Bronchial epithelial cell (primary cell): ENCODE measurements at places on chromosomes 6 and 20. TPM values are rescaled to one million over a fixed set of nuclear protein-coding genes. Genes with fewer than 3 reads are reported as not detected.

DNA sequence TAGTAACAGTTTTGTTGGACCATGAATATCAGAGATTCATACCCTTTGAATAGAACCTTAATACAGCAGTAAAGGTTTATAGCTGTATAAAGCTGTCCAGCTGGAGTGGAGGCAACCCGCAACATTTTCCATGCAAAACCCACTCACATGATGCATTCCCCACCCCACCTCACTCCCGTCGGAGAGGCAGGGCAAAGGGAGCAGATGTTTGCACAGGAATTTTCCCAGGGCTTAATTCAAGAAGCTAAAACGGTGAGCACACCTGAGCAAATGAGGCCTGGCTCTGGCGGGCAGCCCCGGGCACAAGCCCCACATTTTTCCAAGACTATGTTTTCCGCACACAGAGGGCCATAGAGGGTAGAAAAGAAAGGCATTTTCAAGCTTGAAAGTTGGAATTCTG is 191.7 kb downstream of the FOXC1 start:
- DNase-seq = no peak

The JPH2 gene
- under 0.01 TPM in 2 replicates for total RNA-seq

- DNase-seq = peak; percentile 13
Observed at GRCh38 chr6:10522929-10523573, 1.9 kb downstream of the GCNT2 start.

DNA sequence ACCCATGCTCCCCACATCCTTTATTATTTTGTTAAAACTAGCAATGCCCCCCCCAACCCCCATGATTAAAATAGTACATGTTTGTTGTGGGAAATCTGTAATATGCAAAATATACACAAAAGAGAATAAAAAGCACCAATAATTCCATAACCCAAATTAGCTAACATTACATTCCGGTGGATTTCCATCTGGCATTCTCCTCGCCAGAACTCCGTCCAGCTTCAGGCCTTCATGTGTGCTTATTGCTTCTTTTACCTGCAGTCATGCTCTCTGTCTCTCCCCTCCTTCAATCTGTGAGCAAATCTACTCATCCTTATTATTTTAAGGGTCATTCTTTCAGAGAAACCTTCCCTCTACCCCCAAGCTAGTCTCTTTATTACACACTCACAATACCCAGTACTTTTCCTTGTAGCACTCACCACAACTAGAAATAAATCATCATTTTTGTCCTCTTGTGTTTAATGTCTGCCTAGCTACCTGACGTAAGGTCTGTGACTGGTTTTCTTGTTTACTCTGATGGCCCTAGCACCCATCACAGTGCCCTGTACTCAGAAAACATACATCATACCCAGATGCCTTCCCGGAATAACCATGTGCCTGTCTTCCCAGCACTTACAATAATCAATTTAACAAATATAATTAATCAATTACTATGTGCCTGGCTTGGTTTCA is 25.6 kb upstream of the IER3 start:
- peak; percentile 48 for DNase-seq

The MCHR2 gene
- total RNA-seq = not detected in 2 replicates

DNA sequence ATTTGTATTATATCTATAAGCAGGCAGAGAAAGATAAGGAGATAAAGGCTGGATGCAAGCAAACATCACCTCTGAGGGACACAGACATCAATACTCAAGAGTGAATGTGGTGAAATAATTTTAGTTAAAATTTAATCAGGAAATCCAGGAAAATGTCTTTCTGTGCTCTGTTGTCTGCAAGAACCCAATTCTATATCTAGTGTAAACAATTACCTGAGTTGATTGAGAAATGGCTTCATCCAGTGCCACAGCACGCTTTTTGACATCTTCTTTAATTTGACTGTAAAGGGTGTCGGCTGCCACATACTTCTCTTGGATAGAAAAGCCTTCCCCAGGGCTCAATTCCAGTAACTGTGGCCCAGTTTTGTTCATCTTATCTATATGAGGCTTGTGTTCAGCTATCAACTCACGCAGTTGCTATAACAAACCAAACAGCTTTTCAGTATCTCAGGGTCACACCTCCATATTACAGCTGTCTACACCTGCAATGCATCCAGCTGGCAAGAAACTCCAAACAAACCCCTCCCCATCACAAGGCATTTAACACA is 131.6 kb downstream of the DST start:
- DNase-seq = no peak

DNA sequence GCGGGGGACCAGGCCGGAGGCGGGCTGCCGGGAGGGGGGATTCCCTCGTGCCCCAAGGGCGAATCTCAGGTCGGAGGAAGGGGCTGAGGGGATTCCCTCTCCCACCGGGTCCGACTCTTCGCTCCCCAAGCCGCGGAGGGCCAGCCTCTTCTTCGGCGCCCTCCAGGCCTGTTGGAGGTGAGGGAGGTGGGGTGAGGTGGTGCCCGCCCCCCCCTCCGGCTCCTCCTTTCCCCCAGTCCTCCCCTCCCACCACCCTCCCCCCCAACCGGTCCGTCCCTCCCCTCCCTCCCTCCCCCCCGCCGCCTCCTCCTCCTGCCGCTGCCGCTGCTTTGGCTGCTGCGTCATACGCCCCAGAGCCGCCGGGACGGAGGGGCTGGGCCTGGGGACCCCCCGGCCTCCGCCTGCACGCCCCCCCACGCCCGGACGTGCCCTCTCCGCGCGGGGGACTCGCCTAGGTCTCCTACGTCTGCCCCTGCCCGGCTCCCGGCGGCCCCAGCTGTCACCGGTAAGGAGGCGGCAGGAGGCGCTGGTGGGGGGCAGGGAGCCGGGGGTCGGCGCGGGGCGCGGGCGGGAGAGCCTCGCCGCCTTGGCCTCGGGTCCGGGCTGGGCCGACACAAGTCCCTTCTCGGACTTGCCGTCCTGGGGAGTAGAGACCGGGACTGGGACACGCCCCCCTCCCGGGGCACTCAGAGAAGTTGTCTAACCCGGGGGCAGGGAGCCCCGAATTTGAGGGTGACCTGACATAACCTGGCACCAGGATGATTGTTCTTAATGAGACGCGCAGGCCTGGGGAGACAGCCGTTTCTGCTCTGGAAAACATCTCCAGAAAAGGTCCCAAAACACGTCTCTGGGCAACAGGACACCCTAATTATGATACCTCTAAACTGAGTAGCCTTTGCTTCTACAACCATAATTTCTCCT is at the start of gene PHF1:
PHF1 (plus strand) TSS at position 304 of the 921 bp plus-strand sequence. CDS start 1,250 bp downstream, outside the sequence.
- DNase-seq = peak; percentile 49

GRCh38 chr6:158826819-158827501 is 7.8 kb upstream of the EZR start:
- no peak for DNase-seq

The PI16 gene
- total RNA-seq = not detected in 2 replicates

- no peak for DNase-seq
Observed at GRCh38 chr6:117536317-117536716, 53.8 kb downstream of the DCBLD1 start.

- peak; percentile 23 for DNase-seq
Observed at GRCh38 chr6:168060521-168060931, 18.5 kb downstream of the FRMD1 start.

DNA sequence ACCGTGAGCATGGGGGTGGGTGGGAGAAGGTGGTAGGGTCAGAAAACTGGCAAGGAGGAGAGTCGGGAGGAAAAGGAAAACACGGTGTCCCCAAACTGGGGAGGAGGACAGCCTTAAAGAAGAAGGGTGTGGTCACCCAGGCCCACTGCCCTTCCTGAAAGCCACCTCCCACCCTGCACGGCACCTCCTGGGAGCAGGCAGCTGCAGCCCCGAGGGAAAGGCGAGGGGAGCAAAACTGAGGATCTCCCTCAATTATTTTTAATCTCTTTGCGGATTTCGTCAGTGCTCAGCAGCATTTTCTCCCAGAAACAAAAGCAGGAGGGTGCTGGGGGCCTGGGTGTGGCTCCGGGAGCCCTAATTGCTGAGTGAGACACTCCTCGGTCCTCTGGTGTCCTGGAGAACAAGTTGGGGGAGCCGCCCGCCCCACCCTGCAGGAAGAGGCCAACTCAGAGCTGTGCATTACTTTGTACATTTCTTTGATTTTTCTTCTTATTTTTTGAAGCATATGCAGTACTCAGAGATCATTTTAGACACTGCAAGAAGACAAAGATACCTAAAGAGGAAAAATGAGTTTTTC is 56.4 kb downstream of the RIOK1 start:
- DNase-seq = no peak

GRCh38 chr6:70590400-70590799 is 23.7 kb downstream of the SDHAF4 start:
- peak; percentile 54 for DNase-seq

The SOX12 gene
- total RNA-seq = 0.90 and 3.4 TPM in 2 replicates

GRCh38 chr6:118786596-118787453 is 107.1 kb upstream of the ASF1A start:
- no peak for DNase-seq

- no peak for DNase-seq
Observed at GRCh38 chr6:38213251-38213658, 393.7 kb downstream of the ZFAND3 start.

The MUC21 gene
- total RNA-seq = 0.53 and 2.2 TPM in 2 replicates

The KIAA0408 gene
- total RNA-seq = not detected in 2 replicates

- DNase-seq = no peak
Observed at GRCh38 chr6:133432021-133432989, 191.1 kb downstream of the EYA4 start.

The NKAPL gene
- 0.79 and 1.2 TPM in 2 replicates for total RNA-seq

GRCh38 chr20:31566658-31567379 is 38.3 kb upstream of the ID1 start:
- peak; percentile 74 for DNase-seq

The OOEP gene
- total RNA-seq = not detected in 2 replicates

- no peak for DNase-seq
Observed at GRCh38 chr20:44426879-44427790, 48.5 kb upstream of the TTPAL start.

The STX11 gene
- 0.26 and 0.51 TPM in 2 replicates for total RNA-seq

GRCh38 chr6:92289831-92290230 is 1129.5 kb downstream of the EPHA7 start:
- no peak for DNase-seq

DNA sequence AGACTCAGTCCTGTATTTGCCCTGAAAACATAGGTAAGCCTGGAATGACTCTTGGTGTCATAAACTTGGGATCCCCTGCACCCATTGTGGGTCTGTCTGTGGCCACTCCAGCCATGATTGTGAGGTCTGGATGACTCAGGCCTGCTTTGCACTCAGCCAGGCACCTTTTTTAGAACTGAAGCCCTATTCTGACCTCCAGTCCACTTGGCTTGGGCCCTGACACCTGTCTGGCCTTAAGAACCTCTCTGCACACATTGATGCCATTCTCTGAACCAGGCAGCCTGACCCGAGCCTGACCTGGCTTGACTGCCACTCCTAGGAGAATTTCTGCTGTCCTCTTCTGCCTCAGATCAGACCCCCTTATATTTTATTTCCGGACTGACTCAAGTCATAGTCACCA is 383.7 kb downstream of the MAFB start:
- DNase-seq = no peak

The TULP4 gene
- 99.2 and 127 TPM in 2 replicates for total RNA-seq

- DNase-seq = peak; percentile 10
Observed at GRCh38 chr6:133428295-133428694, 187.1 kb downstream of the EYA4 start.

DNA sequence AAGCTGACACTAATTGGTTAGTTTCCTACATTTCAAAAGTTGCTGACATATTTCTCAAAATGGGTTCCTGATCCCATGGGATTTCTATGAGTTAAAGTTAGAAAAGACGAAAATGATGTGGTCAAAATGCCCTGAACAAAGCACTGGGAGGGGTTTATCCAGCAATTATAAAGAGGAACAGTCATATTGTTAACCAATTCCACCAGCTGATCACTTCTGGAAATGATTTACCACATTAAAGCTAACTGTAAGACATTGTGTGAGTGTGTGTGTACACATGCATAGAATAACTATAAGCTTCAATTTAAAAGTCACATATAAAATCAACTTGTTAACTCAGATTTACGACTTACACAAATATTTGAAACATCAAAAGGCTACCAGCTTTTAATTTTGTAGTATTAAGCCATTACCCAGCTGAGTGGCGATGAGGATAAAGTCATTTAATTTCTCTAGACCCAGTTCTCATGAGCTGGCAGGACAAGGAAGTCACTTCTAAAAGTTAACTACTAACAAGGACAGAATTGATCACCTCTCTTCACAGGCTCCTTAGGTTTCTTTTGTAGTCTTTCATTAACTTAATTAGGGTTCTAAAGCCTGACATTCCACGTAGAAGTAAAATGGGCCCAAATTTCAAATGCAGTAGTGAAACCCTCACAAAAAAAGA is 40.4 kb downstream of the MAN1A1 start:
- no peak for DNase-seq

The CDH4 gene
- total RNA-seq = 5.4 and 12.1 TPM in 2 replicates

DNA sequence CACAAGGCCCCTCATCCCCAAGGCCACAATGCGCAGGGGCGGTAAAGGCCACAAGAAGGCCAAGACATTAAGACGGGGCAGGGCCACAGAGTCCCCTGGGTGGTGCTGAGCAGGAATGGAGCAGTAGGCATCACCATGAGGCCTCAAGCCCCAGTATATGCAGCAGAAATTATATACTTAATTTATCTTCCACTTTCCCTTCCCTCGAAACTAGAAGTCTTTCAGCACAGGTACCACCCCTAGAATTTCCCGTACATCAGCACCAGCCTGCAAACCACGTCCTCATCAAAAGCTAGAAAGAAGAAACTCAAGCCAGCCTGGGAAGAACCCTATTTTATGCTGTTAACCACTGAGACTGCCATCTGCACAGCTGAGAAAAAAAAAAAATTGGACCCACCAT is 89.4 kb downstream of the PLG start:
- no peak for DNase-seq

DNA sequence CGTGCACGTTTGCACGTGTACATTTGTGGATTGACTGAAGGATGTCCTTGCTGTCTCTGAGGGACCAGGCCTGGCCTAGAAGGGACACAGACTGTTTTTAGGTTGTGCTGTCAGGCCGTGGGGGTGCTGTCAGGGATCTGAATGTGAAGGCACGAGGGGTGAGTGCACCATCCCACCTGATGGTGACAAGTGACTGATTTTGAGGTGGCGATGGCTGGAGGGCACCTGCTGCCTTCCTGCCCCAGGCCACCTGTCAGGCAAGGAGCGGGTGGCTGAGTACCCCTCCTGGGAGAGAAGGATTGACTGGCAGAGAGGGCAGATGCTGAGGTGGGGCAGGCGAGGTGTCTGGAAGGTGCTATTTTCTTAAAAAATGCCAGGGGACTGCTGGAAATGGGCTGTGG is 1.2 kb downstream of the RAB44 start:
- no peak for DNase-seq

The ZC3H12D gene
- total RNA-seq = under 0.01 TPM in 2 replicates

GRCh38 chr6:143183666-143184065 is 123.0 kb downstream of the AIG1 start:
- no peak for DNase-seq

DNA sequence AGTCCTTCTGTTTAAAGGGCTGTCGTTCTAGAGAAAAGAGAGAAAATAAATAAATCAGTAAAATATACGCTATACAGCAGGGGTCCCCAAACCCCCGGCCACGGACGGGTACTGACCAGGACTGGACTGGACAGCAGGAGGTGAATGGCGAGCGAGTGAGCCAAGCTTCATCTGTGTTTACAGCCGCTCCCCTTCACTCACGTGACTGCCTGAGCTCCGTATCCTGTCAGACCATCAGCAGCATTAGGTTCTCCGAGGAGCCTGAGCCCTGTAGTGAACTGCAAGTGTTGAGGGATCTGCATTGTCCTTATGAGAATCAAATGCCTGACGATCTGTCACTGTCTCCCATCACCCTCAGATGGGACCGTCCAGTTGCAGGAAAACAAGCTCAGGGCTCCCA is 76.5 kb downstream of the ZNF217 start:
- no peak for DNase-seq

The CDSN gene
- not detected in 2 replicates for total RNA-seq

GRCh38 chr6:34912715-34913464 is 23.8 kb downstream of the ANKS1A start:
- DNase-seq = peak; percentile 80

The SLC26A8 gene
- total RNA-seq = not detected in 2 replicates

The VARS2 gene
- 24.6 and 26.3 TPM in 2 replicates for total RNA-seq

GRCh38 chr6:4270776-4271175 is 135.4 kb upstream of the ECI2 start:
- peak; percentile 79 for DNase-seq
